ENCODE measurements at places on chromosomes 3 and 15.
A peak's percentile ranks its signal among the peaks of the same experiment; 100 is the strongest.

GRCh38 chr3:114834175-114834940 lies 312.7 kb downstream of the ZBTB20 start:
- DNase-seq: no peak

- DNase-seq: no peak
Measured at GRCh38 chr3:133361435-133361834, 38.4 kb upstream of the BFSP2 start.

DNA sequence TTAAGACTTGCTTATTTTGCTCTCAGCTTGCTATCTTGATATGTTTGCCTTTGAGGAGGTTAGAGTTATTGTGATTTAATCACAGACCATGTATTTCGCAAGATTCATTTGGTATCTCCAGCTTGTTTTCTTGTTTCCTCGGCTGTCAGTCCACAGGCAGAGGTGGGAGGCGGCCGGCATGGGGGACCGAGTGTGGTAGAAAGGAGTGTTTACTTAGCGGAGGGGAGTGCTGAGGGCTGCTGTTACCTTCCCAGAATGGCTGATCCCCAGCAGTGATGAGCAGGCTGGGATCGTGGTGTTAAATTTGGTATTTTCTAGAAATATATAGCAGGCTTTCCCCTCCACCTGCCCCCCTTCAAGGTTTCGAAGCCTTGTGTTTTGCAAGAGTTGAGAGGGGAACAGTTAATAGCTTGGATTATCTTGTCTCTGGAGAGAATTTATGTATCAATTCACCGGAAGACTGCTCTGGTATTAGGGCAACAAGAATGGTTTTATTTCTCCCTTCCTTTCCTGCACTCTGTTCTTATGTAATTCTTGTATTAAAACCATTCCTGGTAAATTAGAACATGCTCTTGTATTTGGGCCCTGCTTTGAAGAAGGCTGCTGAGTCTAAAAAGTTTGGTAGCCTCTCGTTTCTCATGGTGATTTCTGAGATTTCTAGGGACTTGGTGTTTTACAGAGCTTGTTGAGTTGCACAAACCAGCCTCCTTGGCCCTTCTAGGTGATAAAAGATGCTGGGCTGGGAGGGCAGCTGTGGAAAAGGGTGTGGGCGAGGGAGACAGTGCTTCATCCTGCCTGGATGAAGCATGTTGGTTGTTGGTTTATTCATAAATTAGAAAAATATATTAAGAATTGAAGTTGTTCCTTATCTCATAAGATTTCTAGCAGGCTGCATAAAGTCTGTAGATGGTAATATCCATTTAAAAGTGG lies 151.4 kb downstream of the IGF1R start:
- DNase-seq: no peak

- DNase-seq: no peak
Measured at GRCh38 chr3:19757773-19758172, 176.2 kb downstream of the EFHB start.

DNA sequence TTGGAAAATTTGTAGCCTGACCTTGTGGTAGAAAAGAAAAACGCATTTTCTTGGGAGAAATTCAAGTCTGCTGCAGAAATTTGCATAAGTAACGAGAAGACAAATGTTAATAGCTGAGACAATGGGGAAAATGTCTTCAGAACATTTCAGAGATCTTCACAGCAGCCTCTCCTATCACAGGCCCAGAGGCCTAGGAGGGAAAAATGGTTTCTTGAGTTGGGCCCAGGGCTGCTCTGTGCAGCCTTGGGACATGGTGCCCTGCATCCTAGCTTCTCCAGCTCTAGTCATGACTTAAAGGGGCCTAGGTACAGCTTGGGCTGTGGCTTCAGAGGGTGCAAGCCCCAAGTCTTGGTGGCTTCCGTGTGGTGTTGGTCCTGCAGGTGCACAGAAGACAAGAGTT lies 104.2 kb downstream of the ZNF621 start:
- no peak for DNase-seq

DNA sequence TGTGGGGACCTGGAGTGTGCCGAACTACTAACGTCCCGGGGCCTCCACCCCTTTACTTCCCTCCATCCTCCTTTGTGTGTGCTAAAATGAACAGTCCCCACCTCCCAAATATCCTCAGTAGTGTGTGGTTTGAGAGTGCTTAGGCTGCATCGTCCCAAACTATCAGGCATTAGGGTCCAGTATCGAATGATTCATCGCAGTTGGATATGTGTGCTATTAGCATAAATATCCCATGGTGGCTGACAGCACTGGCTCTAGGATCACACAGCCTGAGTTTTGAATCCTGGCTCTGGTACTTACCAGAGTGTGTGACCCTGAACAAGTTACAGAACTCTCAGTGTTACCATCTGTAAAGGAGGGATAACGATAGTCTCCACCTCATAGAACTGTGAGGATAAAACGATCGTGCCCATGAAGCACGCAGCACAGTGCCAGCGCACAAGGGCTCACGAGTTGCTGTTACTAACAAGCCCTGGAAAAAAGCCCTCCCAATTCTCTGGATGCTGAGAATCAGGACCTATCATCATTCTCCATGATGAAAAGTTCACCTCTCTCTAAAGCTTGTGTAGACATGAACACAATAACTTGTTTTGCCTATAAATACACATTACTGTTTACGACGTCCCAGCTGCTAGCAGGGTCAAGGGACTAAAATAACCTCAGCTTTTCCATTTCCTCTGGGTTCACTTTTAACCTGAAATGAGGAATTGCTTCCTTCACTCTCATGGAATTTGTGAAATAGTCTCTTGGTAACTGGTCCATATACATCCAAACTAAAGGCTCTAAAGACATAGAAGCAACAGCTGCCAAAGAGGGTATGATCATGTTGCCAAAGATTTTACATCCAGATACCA lies 51.0 kb downstream of the VGLL4 start:
- DNase-seq: no peak

- DNase-seq: no peak
Measured at GRCh38 chr3:161893972-161894371, 397.4 kb downstream of the OTOL1 start.

- peak; percentile 51 for DNase-seq
Measured at GRCh38 chr3:98013411-98014267, 21.5 kb downstream of the GABRR3 start.

GRCh38 chr3:100449214-100449613 lies 43.2 kb upstream of the TMEM45A start:
- DNase-seq: no peak

DNA sequence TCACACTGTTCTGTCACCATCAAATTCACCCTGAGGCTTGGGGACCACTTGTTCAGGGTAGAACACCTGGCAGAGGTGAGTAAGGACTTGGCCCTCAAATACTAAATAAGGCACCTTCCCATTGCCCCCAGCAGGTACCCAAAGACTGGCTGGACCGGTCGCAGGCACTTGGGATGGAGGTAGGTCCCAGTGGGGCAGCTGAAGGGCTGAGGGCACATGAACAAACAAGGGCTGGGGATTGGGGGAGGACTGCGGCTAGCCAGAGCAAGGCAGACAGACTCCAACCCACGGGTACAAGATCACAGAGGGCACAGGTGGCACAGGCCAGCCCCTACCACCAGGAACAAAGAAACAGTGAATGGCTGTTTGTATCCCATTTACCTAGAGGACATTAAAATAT lies 1.9 kb downstream of the MRPS25 start:
- DNase-seq: no peak

- DNase-seq: peak; percentile 64
Measured at GRCh38 chr3:167241048-167241845, 138.8 kb downstream of the ZBBX start.

GRCh38 chr3:24018784-24019570 lies 73.9 kb downstream of the NR1D2 start:
- peak; percentile 51 for DNase-seq

GRCh38 chr3:170738766-170739165 lies 131.2 kb downstream of the RPL22L1 start:
- no peak for DNase-seq

DNA sequence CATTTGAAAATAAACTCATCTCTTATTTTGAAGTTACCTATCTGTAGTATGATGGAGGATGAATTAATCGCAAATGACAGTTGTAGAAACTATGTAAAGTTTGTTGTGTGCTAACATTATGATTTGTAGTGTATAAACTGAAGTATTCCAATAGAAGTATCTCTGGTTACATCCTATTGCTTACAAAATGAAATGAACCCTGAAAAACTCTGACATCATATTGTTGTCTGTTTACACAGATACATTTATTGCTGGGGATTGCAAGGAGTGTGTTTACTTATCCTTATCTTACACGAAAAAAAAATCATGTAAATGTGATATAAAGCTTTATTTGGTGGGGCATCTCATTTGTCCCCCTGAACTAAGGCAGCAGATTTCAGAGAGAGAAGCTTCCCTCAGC lies 2.6 kb upstream of the ABHD10 start:
- no peak for DNase-seq

- peak; percentile 79 for DNase-seq
Measured at GRCh38 chr15:60371175-60372051, 26.4 kb downstream of the ANXA2 start.

DNA sequence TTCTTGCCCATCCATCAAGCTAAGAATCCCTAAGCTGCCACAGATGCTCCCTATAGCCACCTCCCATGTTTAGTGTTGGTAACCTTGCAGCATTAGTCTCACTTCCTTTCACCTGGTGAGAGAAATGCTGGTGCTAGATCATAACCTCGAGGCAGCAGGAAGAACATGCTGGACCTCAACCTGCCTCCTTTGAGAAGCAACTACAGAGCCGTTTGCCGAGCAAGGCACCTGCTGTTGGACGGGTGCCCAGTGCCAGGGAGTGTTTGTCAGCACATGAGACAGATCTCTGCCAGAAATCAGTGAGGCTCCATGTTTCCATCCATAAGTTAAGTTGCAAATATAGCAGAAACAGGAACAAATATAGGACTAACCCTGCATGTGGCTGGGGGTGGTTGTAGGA lies 955.7 kb downstream of the TUSC7 start:
- DNase-seq: no peak

DNA sequence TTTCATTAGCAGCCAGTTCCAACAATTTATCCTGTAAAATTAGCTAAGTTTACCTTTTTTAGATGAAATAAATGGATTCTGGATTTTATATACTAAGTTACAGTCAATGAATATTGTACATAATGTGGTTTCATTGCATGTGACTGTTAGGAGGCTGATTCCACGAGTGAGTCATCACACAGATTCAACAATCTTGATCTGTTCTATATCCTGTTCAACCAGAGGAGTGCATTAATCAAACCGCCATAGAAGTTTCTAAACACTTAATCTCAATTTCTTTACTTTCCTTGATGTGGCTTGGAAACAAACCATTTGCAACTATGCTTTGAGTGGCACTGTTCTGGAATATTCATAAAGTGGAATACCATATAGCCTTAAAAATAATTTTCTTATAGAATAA lies 15.3 kb downstream of the DNAJC13 start:
- DNase-seq: peak; percentile 39

GRCh38 chr3:132637590-132637989 lies 22.0 kb downstream of the ACAD11 start:
- peak; percentile 69 for DNase-seq

DNA sequence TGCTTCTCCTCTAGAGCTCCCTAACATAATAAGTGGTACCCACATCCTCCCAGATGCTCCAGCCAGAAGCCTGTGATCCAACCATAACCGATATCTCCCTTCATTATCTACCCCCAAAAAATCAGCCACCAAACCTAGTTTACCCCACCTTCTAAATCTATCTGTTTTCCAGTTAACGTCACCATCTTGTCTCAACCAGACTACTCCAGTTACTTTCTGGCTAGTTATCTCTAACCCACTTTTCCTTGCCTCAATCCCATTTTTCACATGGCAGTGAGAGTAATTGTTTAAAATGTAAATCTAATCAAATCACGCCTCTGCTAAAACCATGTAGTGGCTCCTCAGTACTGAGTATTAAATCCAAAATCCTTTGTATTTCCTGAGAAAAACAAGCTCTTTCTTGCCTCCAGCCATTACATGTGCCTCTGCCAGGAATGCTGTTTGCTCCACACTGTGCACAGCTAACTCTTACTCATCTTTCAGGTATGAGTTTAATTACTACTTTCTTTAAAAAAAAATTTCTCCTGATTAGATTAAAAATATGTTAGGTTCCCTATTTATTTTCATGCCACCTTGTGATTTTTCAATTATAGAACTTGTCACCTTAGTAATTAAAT lies 15.4 kb downstream of the CCDC54 start:
- DNase-seq: peak; percentile 77

- no peak for DNase-seq
Measured at GRCh38 chr15:41544650-41545015, 576 bp upstream of the RPAP1 start.

DNA sequence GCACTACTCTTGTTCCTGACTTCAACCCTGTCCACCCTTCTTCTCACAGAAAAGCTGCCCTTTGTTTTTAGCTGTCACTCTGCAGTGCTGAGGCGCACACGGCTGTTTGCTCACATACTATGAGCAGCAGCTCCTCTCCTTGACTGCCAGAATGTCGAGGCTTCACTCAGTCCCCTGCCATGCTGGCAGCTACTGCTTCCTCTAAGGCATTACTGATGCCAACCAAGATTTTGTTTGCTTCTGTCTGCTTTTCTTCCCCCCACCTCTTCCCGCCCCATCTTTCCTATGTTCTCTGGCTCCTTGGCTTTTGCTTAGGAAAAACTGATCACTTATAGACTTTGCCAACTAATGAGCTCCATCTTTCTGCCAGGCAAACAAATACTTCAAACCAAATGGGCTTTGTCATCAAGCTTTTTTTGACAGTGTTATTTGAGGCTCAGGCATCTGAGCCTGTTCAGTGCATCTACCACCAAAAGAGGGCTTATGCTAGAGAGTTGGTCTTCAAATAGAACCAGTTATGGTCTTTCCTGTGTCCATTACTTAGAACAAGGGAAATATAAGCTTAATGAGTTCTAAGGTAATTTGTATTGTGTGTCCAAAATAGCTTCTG lies 81.0 kb downstream of the FBXL2 start:
- no peak for DNase-seq
